CD4-positive, alpha-beta T cell treated with Interleukin-15 for 4 hours (primary cell): ENCODE measurements at places on chromosomes 5 and 9.

GRCh38 chr5:111511831-111512374, 432 bp downstream of the STARD4 start:
- no peak for DNase-seq

DNA sequence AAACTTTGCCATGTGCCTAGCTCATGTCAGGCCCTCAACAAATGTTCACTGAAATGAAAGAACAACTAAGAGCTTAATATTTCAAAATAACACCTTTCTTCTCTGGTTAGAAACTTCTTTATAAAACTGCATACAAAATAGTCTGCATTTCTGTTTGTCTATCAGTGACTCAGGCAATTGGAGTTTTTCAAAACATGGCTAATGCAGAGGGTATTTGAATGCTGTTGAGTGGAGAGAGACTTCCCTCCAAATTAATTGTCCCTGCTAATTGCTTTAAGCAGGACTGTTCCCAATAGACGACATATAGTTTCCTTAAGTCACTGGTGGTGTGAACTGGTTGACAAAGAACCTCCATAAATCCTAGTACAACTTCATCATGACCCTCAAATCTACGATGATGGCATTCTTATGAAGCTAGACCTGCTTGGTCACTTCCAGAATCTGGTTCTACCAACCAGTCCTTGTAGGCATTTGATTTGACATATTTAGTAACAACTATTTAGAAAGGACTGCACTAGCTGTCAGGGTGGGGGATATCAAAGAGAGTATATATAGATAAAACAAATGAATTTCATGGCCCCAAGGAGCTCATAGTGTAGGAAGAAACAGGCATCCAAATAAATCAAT, 84.5 kb downstream of the PRLR start:
- DNase-seq, result no peak

- no peak for DNase-seq
Observed at GRCh38 chr5:135223404-135223803, 175.6 kb downstream of the MACROH2A1 start.

- no peak for DNase-seq
Observed at GRCh38 chr5:154690488-154690887, 64.7 kb upstream of the LARP1 start.

- DNase-seq, result peak; percentile 63
Observed at GRCh38 chr5:52786949-52787599, 642 bp upstream of the ITGA1 start.

DNA sequence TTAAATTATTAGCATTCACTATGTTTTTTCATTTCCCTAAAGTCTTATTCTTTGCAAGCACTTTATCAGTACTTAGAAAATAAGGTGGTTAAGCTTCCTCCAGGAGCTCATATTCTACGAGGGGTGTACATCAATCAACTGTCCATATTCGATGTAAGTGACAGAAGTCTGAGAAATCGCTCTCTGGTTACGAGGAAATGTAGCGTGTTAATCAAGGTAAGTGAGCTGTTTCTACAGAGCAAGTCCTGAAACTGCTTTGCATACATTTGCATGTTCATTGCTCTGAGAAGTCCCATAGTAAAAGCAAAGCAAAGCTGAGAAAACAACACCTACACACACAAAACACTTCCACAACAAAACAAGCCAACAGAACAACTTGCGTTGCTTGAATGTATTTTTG, 893.9 kb upstream of the DMAC1 start:
- no peak for DNase-seq

DNA sequence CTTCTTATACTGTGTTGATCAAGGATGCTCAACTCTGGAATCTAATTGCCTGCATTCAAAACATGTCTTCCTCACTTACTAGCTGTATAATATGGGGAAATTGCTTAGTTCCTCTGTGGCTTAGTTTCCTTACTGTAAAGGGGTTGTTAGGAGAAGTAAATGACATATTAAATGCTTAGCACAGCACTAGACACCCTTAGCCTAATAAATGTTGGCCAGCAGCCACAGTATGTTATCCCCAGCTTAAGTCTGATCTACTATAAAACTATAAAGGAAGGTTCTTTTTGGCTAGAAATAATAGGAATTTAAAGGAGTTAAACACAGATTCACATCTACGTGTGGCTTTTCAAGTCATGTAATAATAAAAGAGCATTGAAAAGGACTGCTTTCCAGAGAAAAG, 232.4 kb downstream of the PCSK1 start:
- DNase-seq, result no peak

- no peak for DNase-seq
Observed at GRCh38 chr5:178467568-178468195, 122.5 kb downstream of the COL23A1 start.

DNA sequence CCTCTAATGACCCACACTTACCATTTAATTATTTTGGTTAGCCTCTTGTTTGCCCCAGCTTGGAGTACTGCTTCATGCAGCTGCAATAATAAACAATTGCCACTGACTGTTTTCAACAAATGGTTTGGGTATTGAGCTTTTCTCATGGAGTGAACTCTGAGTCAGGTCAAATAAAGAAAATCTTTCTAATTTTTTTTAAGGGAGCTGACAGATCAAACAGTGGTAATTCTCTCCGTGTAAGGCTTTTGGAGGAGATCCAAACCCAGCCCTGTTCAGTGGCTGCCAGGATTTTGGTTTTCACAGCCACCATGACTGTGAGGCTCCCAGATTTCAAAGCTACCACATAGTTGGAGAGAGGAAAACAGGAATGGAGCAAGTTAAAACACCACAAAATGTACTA, 110.7 kb upstream of the EFNA5 start:
- DNase-seq, result no peak

DNA sequence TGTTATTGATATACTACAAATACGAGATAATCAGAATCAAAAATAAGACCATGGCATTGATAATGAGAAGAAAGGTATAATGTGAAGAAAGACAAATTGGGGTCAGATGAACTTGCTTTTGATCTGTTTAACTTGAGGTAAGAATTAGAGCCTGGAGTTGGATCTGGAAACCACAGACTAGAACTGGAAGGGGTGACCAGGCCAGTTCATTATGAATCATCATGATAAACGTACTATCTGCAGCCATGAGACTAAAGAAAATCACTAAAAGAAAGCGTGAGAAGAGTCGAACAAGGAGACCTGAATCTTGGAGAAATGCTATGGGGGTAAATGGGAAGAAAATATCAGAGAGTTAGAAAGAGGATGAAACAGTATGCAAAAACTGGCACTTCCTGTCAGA, 967.5 kb downstream of the NR2F1-AS1 start:
- DNase-seq, result no peak

DNA sequence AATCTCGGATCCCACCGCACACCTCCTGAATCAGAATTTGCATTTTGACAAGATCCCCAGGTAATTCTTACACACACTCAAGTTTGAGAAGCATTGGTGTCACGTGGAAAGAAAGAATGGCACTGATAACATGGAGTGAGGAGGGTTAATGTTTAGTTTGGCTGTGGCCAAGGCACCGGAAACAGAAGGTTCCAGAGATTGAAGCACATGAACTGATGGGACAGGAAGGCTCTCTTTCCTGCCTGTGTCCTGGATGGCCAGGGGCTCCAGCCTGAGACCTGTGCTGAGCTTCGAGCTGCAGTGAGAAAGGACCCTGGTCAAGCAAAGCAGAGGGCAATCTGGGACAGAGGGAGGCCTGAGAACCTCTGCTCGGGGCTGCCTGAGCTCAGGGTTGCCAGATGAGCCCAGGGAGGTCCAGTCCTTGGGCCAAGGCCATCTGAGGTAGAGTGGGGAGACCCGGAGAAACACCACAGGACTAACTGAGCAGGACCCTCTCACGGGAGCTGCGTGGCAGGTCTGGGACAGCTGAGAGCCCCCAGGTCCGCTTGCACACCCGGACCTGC, 27.3 kb downstream of the AFAP1L1 start:
- DNase-seq, result no peak
